ENCODE measurements at places on chromosomes 13 and 19.
A peak's percentile ranks its signal among the peaks of the same experiment; 100 is the strongest.

DNA sequence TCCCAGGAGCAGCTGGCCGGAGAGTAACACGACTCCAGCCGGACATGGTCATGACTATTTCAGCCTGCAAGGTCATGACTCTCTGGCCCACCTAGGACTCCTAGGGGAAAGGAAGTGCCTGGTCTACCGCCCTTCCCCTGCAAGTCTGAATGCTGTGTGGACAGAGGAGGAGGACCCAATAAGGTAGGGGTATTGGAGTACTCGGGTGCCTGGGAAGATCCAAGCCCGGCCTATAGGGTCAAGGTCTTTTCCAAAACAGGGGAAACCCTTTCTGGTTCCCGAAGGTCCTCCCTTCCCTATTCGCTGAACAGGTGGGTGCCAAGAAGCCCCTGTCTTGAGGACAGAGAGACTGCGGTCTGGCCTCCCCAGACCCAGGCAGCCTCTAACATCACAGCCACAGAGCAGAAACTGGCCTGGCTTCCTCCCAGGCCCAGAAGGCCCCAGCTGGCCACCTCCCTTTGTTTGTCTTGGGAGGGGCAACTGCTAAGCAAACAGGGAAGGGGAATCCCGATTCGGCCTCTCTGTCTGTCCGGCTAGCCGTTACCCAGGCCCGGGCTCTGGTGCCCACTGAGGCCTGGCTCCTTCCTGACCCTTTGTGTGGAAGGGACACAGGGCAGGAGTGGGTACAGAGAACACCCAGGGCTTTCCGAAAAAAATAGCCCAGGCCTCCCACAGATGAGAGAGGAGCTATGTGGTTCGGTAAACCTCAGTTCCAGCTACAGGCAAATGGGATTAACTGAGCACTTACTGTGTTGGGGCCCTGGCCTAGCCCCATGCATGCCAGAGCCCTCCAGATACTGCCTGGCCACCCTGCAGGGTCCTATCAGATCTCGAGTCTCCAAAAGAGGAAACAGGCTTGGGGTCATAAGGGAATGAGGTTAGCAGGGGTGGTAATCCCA lies 5.2 kb upstream of the GRAMD1A start:
- DNase-seq = no peak

DNA sequence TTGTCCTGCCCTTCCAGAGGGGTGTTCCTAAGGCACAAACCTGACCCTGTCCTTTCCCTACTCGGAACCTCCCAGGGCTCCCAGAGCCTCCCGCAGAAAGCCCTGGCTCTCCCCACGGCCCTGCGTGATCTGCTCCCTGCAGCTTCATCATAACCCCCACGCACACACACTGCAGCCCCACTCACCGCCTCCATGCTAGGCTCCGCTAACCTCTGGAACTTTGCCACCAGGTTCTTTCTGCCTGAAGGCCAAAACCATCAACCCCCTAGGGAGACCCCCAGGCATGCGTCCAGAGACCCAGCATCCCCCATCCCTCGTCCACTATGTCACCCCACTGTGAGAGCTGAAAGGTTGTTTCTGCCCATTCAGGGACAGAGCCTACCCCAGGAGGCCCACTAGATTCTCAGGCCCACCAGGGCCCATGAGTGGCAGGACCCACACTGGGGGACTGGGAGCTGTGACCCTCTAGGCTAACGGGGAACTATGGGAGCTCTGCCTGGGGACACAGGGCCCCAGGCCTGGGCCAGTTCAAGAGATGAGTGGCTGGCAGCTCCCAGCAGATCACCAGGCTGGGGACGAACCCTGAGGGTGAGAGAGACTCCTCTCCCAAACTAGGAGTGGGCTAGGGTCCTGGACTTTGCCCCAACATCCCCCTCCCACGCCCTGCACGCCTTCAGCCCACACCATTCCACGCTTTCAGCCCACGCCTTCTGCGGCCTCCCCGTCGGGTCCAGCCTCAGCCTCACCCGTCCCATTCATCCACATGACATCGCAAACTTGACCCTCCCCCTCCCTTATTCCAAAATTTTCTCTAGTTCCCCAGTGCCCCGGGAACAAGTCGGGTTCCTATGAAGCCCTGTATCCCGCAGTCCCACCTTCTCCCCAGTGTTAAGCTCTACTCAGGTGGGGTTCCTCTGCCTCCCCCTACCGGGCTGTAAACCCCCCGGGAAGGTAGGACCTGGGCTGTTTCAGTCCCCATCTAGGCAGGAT lies 33.2 kb upstream of the PNMA8B start:
- no peak for DNase-seq

DNA sequence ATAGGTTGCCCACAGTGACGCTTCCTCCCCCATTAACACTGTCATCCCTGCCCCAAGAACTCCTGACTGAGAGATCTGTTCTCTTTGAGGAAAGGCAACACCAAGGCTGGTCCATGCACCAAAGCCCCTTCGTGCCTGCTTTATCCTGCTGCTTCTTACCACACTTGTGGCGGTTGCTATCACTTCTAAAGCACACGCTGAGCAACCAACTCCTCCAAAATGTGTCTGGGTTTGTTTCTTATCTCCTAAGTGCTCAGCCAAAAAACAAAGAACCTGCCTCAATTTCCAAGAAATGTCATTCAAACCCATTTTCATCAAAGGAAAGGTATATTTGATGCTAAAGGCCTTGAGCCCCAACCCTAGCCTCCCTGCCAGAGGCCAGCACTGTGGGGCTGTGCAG lies 14.6 kb downstream of the ATP7B start:
- DNase-seq = no peak

GRCh38 chr13:64900039-64900438 lies 2330.1 kb downstream of the PCDH9 start:
- DNase-seq = no peak

GRCh38 chr19:57192993-57193392 lies 1.7 kb downstream of the ZNF264 start:
- no peak for DNase-seq

- peak; percentile 14 for DNase-seq
Measured at GRCh38 chr19:42081584-42082203, 5.7 kb downstream of the ZNF574 start.

DNA sequence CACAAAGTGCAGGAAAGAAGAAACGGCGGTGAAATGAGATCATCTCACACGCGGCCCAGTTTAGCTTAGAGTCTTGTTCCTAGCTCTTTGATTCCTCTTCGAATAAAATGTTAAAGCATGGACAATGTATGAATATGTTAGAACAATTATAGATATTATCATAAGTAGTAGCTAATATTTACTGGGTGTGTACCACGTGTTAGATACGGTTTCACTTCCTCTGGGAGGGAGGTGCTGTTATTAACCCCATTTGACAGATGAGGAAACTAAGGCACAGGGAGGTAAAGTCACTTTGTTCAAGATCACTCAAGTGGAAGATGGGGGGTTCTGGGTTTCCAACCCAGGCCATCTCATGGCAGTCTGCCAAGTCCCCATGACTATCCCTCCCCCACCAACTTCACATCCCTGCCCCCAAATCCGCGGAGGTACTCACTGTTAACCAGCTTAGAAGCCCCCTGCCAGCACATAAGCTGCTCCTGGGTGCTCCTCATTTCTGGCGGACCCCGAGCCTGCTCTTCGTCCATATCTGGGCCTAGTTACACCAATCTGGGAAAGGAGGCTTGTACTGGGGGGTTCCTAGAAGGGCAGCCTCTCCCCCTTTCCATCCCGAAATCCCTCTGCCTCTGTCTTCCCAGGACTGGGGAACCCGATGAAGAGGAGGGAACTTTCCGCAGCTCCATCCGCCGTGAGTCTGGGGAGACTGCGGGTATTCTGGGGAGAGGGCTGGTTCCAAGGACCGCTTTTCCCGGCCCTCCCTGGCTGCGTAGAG lies 1.0 kb upstream of the FXYD7 start:
- no peak for DNase-seq

DNA sequence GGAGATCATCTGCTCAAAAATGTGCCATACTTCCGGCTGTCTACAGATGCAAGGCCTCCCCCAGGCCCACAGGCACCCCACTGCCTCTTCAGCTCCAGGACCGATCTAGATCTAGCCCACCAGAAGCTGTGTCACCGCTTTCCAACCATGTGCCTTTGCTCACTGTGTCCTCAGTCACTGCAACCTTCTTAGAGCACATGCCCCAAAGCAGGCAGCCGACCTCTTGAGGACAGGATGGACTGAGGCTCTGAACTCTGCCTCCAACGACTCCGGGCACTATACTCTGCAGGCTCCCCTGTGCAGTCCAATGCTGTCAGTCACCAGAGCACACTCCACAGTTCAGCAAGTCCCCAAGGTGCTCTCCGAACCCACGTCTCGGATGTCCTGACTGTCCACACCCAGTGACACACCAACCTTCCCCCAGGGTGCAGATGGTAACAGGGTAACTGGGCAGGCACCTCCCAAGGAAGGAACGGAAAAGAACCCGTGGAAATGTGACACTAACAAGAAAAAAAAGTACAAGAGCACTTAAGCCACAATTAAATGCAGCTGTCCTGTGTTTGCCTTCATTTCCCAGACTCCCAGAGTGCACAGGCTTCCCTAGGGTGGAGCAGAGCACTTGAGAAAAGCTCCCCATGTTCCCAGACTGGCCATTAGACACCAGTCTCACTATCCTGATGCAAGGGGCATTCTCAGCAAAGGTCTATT lies 4.8 kb downstream of the STK24 start:
- peak; percentile 56 for DNase-seq

- DNase-seq = no peak
Measured at GRCh38 chr13:38819053-38819452, 132.2 kb downstream of the FREM2 start.

DNA sequence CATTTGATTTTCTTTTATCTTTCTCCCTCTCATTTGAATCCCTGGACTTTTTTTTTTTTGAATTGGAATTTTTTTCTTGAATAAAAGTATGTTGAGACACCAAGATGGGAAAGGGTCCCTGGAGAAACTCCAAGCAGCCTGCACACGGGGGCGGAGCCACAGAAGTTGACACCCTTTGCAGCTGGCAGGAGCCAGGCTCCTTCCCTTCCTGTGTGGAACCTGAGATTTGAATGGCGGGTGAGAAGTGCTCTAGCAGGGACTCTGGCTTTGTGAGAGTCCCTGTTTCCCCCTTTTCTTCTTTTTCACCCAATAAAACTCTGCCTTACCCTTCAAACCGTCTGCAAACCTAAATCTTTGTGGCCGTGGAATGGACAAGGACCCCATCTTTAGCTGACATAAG lies 1381.0 kb upstream of the MIR17HG start:
- no peak for DNase-seq

- no peak for DNase-seq
Measured at GRCh38 chr13:40664350-40665125, 1.9 kb downstream of the FOXO1 start.

GRCh38 chr13:110225003-110225402 lies 82.0 kb downstream of the COL4A1 start:
- no peak for DNase-seq

Measured in fibroblast of skin of left quadriceps (primary cell).